ENCODE measurements at places on chromosomes 11 and 22. TPM values are rescaled to one million over a fixed set of nuclear protein-coding genes. Genes with fewer than 3 reads are reported as not detected.

The OR56A1 gene
- total RNA-seq: not detected

The GDPD4 gene
- total RNA-seq: not detected

The P2RY6 gene
- total RNA-seq: not detected

The KCNK4 gene
- total RNA-seq: not detected

The PANX3 gene
- not detected for total RNA-seq

The MN1 gene
- total RNA-seq: 0.32 TPM

The TRABD gene
- total RNA-seq: 20.7 TPM

The MOV10L1 gene
- 7.9 TPM for total RNA-seq

The OR5D13 gene
- not detected for total RNA-seq
